Esophagus muscularis mucosa (tissue), 4 donors: ENCODE measurements at places on chromosomes 16 and 17. TPM values are rescaled to one million over a fixed set of nuclear protein-coding genes. Genes with fewer than 3 reads are reported as not detected.

FAM83G gene
- total RNA-seq: 3.7 TPM

DNA sequence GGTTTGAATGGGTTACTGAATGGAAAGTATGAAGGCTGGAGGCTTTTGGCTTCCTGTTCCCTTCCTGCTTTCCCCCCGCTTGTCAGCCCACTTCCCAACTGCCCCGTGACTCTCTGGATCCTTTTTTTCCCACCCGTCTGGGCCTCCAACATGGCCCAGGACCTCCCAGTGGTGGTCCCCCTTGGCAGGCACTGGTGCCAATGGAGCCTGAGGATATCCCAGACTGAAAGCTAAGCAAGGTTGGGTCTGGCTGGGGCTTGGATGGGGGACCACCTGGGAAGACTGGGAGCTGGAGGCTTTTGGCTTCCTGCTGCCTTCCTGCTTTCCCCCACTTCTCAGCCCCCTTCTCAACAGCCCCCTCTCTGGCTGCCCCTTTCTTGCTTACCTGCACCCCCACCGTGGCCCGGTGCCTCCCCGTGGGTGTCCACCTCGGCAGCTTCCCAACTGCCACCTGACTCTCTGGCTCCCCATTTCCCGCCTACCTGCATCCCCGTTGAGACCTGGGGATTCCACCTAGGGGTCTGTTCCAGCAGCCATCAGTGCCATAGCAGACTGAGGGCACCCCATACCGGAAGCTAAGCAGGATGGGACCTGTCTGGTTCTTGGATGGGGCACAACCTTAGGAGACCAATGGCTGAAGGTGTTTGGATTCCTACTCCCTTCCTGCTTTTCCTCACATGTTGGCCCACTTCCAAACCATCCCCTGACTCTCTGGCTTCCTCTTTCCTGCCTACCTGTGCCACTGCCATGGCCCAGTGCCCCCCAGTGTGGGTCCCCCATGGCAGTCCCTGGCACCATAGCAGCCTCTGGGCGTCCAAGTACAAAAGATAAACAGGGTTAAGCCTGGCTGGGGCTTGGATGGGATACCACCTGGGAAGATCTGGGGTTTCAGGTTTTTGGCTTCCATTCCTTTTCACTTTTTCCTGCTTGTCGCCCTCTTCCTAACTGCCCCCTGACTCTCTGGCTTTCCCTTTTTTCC, 2295.3 kb downstream of the TP53TG3F start:
- DNase-seq: peak; percentile 86

- no peak for DNase-seq
Observed at GRCh38 chr17:4938688-4939545, 929 bp downstream of the SLC25A11 start.

DNA sequence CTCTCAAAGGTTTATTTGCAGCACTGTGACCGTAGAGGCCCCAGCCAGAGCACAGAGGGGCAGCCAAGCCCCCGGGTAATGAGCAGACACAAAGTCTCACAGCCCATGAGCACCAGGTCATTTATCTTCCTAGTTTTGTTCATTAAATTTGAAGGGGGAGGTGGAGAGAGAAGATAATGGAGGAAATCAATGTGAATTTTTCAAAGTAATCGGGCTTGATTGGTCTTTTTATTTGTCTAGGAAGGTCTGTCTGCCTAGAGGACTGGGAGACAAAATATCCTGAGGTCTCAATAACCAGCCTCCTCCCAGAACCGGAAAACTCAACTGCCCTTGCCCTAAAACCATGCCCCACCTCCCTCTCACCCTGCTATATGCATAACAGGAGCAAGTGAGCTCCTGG, 189.0 kb downstream of the SLC39A11 start:
- DNase-seq: no peak

C16orf92 gene
- total RNA-seq: not detected

DNA sequence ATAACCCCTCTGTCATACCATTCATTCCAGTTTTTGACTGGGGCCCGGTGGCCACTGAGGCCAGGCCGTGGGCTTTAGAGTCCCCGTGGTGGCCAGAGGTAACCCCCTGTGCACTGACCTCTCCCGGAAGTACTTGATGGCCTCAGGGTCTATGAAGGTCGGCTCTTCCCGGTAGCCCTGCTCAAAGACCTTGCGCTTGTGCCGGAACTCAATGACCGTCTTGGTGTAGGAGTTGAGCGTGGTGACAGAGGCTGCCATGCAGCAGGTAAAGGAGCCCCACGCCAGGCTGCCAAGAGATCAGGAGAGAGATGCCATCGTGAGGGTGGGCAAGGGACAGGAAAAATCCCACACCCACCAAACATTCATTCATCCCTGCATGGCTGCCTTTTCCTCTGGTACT, 234.8 kb downstream of the GSG1L start:
- no peak for DNase-seq

DNA sequence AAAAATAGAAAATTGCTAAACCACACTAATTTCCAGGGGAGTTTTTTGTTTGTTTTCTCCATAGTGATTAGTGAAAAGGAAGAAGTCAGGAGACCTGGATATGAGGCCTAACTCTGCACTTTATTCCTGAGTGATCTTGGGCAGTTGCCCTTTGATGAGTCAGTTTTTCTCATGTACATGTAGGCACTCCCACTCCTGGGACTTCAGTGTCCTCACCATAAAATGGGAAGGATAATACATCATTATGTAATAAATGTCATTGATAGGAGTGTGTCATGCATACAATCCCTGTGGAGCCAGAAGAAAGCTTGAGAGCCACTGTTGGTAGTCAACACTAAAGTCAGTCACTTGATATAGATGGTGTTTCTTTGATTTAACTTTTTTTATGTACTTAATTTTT, 32.5 kb downstream of the WIPF2 start:
- DNase-seq: no peak

GRCh38 chr16:4085405-4085970, 30.8 kb downstream of the ADCY9 start:
- DNase-seq: no peak

RTN4RL1 gene
- total RNA-seq: 0.83 TPM

C16orf96 gene
- not detected for total RNA-seq

- DNase-seq: no peak
Observed at GRCh38 chr16:57386381-57386951, 14.2 kb downstream of the CX3CL1 start.

DNA sequence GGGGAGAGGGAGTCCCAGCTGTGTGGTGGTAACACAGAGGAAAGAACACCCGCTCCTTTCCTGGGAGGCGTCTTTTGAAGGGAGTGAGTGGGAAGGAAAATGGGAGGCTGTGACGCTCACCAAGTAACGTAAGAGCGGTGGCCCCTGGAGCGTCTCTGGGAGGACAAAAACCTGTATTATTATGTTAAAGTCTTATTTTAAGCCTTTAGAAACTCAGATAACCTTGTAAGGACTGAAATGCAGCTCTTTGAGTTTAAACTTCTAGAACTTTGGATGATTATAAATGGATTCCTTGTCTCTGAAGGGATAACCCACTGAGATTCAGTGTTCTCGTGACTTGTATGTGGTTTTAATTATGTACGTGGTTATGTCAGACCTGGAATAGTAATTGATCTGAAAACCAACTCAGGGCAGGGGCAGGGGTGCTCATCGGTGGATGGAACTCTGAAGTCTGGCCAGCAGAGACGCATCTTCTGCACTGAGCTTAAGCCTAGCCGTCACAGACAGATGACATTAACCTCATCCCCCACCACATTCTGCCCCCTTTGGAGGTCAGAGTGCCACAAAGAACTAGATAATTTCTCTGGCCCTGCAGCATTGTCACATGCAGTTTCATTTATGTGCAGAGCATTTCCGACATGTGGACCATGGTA, 41.8 kb upstream of the SLC12A3 start:
- no peak for DNase-seq

KRTAP3-2 gene
- not detected for total RNA-seq

DNA sequence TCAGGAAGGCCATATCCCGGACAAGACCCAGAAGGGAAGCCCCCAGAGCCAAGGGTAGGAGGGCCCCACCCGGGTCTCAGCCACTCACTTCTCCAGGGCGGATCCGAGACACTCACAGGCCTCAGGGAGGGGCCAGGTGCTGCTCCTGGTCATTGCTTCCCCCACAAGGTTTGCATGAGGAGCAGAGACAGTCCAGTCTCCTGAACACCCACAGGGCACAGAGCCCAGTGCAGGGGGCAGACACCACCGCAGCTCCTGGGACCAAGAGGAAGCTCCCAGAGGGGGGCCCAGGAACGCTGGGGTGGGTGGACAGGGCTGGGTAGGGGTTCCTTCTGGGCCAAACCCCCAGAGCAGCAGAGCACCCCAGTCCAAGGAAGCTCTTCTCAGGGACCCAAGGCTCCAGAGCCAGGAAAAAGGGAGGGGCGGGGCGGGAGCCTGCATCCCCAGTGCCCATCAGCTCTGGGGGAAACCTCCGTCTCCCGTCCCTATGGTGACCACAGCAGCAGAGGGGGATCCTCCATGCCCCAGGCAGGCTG, 709 bp upstream of the MRPL28 start:
- no peak for DNase-seq

GRCh38 chr16:86798247-86799041, 220.1 kb downstream of the FOXL1 start:
- no peak for DNase-seq

SYNGR3 gene
- 3.8 TPM for total RNA-seq
